ENCODE measurements at places on chromosomes 11 and 22.

GRCh38 chr22:19801340-19802000 lies 40.9 kb downstream of the TBX1 start:
- no peaks in the 10 kb centered on the region for H3K4me1 ChIP-seq
- H3K36me3 ChIP-seq: no peaks in the 10 kb centered on the region
- DNase-seq: no peak
- no peak overlapping the region for H3K27ac ChIP-seq
- no peak overlapping the region for H3K4me3 ChIP-seq

DNA sequence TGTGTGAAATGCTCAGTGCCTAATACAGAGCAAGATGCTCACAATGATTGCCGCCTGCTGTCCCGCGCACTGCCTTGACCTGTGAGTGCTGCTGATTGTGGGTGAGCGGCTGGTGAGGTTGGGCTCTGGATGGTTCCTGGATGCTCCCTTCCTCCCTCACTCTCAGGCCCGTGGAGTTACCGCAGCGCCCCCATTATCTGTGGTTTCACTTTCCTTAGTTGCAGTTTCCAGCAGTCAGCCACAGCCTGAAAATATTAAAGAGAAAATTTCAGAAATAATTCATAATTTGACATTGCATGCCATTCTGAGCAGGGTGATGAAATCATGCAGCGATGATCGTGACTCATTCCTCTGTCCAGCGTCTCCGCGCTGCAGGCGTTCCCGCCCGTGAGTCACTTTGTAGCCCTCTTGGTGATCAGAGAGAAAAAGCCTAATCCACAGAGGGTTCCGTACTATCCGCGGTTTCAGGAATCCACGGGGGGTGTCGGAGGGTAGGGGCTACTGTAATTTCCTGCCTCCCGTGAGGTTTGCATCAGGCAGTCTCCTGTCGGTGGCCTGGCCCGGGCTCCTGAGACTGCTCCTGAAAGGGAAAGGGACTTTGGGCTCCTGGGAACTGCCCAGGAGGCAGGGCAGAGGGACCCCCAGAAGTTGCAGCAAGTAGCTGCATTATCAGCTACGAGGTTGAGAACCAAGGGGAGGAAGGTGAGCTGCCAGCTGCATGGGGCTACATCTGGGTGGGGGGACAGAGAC lies 10.6 kb downstream of the RPL3 start:
- H3K36me3 ChIP-seq: peaks cover 25% of the 10 kb centered on the region
- H3K27me3 ChIP-seq: no peaks in the 10 kb centered on the region
- peak; percentile 90 for DNase-seq
- H3K4me1 ChIP-seq: peaks cover 10% of the 10 kb centered on the region
- peak overlapping the region; percentile 27 for H3K4me3 ChIP-seq

GRCh38 chr22:17307566-17307965 lies 61.7 kb upstream of the CECR2 start:
- no peaks in the 10 kb centered on the region for H3K36me3 ChIP-seq
- H3K27ac ChIP-seq: no peak overlapping the region
- DNase-seq: no peak
- no peaks in the 10 kb centered on the region for H3K27me3 ChIP-seq

- DNase-seq: no peak
- no peaks in the 10 kb centered on the region for H3K36me3 ChIP-seq
- peaks cover 11% of the 10 kb centered on the region for H3K4me1 ChIP-seq
- H3K27me3 ChIP-seq: no peaks in the 10 kb centered on the region
- no peak overlapping the region for H3K27ac ChIP-seq
- H3K4me3 ChIP-seq: no peak overlapping the region
Observed at GRCh38 chr22:46331496-46331895, 4.0 kb upstream of the TRMU start.

DNA sequence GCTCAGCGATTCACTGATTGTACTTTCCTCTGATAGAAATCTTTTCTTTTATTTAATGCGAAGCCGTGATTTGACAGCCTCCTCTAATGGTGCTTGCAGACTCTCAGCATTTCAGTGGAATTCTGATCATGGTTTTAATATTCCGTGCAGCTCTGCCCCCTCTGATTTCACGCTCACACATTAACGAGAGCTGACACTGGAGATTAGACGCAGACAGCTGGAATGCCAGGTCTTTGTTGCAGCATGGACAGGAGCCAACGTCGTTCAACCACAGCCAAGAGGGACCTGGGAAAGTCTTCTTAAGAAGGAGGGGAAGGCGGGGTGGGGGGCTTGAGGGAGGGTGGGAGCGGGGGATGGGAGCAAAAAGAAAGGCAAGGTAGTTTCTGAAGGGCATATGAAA lies 186.4 kb downstream of the BLID start:
- no peak for DNase-seq
- H3K4me3 ChIP-seq: peak overlapping the region; percentile 46
- no peaks in the 10 kb centered on the region for H3K36me3 ChIP-seq
- no peaks in the 10 kb centered on the region for H3K27me3 ChIP-seq
- no peaks in the 10 kb centered on the region for H3K4me1 ChIP-seq

GRCh38 chr11:24286238-24286637 lies 210.6 kb upstream of the LUZP2 start:
- H3K27me3 ChIP-seq: no peaks in the 10 kb centered on the region
- H3K4me3 ChIP-seq: no peak overlapping the region
- H3K27ac ChIP-seq: no peak overlapping the region
- no peak for DNase-seq

- DNase-seq: no peak
- no peak overlapping the region for H3K27ac ChIP-seq
- H3K36me3 ChIP-seq: no peaks in the 10 kb centered on the region
- H3K27me3 ChIP-seq: peaks cover 50% of the 10 kb centered on the region
Observed at GRCh38 chr22:50035976-50036724, 21.9 kb downstream of the TTLL8 start.

DNA sequence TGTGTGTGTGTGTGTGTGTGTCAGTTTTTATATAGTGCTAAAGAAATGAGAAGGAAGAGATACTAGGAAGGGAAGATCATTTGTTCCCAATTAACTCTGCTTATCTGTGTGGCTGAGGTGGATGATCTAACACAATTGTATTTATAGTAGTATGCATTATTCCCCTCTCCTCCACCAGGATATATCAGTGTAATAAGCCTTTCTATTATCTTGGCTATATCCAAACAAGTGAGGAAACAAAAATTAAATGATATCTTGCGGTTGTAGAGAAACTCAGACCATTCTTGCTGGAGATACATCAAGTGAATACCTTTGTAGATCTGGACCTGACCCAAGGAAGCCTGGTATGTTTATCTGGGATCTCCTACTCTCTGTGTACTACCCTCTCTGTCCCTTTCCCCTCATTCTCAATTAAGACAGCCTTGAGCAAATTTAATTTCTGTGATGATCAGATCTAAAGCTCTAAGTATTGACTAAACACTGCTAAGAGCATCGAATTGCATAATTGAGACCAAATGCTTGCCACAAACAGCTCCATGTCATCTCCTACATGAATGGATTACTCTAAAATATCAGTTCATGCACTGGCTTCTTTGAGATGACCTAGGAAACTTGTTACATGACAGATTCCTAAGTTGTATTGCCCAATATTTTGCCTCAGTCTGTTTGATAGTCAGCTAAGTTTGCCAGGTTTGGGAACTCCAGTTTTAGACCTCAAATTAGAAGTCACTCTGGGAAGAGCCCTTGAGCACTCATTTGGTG lies 185.3 kb upstream of the CTSC start:
- H3K27me3 ChIP-seq: no peaks in the 10 kb centered on the region
- H3K36me3 ChIP-seq: no peaks in the 10 kb centered on the region
- no peak for DNase-seq
- H3K4me3 ChIP-seq: no peak overlapping the region
- H3K27ac ChIP-seq: no peak overlapping the region

DNA sequence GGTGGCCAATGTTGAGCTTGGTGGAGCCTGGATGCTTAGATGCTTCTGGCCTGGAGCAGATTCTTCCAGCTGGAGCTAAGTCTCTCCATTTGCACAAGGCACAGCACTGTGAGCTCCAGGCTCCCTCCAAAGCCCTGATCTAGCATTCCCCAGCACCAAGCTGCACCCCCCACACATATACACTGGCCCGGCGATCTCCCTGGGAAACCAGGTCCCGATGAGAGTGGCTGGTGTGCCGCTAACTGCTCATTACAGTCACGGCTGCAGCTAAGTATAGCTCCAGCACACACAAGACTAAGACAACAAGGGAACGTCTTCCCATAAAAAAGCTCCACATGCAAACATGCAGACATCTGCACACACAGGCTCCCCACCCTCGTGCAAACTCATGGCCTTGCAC lies 17.6 kb downstream of the KCNC1 start:
- no peaks in the 10 kb centered on the region for H3K36me3 ChIP-seq
- peaks cover 21% of the 10 kb centered on the region for H3K27me3 ChIP-seq
- no peak overlapping the region for H3K4me3 ChIP-seq
- no peak overlapping the region for H3K27ac ChIP-seq

DNA sequence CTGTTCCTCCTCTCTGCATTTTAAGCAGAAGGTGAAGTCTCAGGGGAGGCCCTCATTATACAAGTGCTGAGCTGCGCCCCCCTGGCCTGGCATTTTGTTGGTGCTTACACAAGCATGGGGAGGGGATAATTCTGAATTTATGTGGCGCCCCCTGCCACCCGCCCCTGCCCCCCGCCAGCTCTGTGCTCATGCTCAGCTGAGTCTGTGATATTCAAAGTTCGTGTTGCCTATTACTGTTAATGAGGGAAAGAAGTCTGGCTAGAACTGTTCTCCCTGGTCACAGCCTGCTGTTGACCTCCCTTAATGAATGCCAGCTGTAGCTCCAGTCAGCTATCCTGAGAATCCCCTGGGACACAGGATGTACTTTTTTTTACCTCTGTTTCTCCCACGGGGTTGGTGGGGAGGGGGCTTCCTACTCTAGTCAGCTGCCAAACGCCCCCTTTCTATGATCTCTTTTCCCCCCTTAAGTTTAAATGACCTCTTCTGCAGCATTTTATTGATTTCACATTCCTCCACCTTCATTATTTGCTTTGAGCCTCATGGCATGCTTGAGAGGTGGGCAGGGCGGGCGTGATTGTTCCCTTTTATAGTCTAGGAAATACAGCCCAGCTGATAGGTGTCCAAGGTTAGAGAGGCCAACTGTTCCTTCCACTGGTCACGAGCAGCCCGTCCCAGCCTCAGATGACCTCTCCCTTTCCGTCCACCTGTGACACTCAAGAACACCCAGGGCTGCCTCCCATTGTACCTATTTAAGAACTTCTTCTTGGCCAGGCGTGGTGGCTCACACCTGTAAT lies 12.2 kb downstream of the USP2 start:
- no peak overlapping the region for H3K4me3 ChIP-seq
- no peaks in the 10 kb centered on the region for H3K27me3 ChIP-seq
- peak overlapping the region; percentile 56 for H3K27ac ChIP-seq
- H3K4me1 ChIP-seq: peaks cover 54% of the 10 kb centered on the region

All from tibial artery (tissue), 4 donors.